HepG2 (cell line): ENCODE measurements at places on chromosomes 1 and 21. TPM values are rescaled to one million over a fixed set of nuclear protein-coding genes. Genes with fewer than 3 reads are reported as not detected.

The LYPD8 gene
- total RNA-seq = not detected in 2 replicates

The CELA3B gene
- total RNA-seq = not detected in 2 replicates

DNA sequence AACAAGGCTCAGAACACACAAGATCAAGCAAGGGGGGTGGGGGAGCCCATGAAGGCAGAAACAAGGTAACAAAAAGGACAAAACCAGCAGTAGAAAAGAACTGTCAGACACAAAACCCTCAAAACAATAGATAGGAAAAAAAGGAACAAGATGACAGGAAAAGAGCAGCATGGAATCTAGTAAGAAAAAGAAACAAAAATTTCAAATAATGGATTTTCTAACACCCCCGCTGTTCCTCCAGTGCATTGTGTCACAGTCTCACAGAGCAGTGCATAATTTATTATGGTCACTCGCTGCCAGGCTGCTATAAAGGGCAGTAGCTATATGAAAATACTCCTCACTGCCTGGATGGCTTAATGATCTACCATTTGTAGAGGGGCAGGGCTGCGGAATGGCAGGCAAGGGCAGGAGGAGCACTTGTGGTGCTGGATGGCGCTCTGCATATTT lies 567.9 kb downstream of the DPYD start:
- H3K4me1 ChIP-seq = no peaks in the 10 kb centered on the region
- no peaks in the 10 kb centered on the region for H3K27me3 ChIP-seq
- H3K4me3 ChIP-seq = no peak overlapping the region
- no peaks in the 10 kb centered on the region for H3K36me3 ChIP-seq

- H3K36me3 ChIP-seq = no peaks in the 10 kb centered on the region
- no peaks in the 10 kb centered on the region for H3K27me3 ChIP-seq
- no peak for DNase-seq
- no peak overlapping the region for H3K27ac ChIP-seq
- no peaks in the 10 kb centered on the region for H3K4me1 ChIP-seq
Measured at GRCh38 chr1:233654658-233655280, 40.9 kb downstream of the KCNK1 start.

DNA sequence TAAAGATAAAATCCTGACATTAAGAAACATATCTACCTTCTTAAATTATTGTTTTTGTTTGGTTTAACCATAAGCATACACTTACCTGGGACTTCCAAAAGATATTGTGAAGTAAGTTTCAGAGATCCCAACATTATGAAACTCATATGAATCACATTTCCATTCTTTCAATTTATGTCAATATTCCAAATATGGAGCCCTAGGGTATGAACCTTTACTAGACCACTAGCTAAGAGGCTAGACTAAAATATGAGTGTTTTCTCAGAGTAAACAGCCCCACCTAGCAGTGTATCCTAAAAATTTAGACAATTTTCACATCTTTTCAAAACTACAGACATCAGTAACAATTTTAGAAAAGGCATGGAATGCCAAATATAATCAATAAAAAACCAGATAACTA lies 24.4 kb downstream of the SCAF4 start:
- H3K27me3 ChIP-seq = no peaks in the 10 kb centered on the region
- no peak overlapping the region for H3K4me3 ChIP-seq
- no peak overlapping the region for H3K27ac ChIP-seq
- peaks cover 23% of the 10 kb centered on the region for H3K4me1 ChIP-seq

DNA sequence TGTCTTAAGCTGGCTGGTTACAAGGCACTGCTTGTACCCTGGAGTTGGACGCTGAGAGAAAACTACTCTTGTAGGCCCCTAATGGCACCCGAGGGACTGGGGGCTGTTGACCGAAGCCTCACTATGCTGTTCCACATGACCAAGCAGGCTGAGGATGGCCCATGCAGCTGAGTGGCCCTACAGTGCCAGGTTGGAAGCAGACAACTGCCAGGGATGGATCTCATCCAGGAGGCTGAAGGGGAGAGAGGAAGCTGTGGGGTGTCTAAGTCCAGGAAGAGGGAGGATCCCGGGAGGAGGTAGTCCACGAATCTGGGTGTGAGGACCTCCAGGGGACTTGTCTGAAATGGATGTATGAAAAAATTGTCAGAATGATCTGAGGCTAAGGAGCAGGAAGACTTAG lies 45.8 kb downstream of the FOXD2 start:
- H3K4me3 ChIP-seq = no peak overlapping the region
- H3K4me1 ChIP-seq = peaks cover 5% of the 10 kb centered on the region
- no peaks in the 10 kb centered on the region for H3K36me3 ChIP-seq
- DNase-seq = no peak
- no peak overlapping the region for H3K27ac ChIP-seq

GRCh38 chr1:32321712-32322291 lies 14.2 kb downstream of the MARCKSL1 start:
- peaks cover 12% of the 10 kb centered on the region for H3K36me3 ChIP-seq
- peaks cover 49% of the 10 kb centered on the region for H3K4me1 ChIP-seq
- no peaks in the 10 kb centered on the region for H3K27me3 ChIP-seq

DNA sequence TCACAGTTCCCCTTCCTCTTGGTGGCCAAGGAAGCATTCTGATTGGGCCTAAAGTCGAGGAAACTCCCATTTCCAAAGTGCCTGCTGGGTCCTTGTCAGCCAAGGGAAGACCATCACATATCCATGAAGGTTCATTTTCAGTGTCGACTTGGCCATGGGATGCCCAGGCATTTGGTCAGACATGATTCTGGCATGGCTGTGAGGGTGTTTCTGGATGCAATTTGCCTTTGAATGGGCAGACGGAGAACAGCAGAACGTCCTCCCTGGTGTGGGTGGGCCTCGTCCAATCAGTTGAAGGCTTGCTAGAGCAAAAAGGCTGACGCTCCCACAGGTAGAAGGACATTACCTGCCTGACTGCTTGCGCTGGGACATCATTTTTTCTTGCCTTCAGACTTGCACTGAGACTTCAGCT lies 48.3 kb upstream of the LBR start:
- no peak overlapping the region for H3K4me3 ChIP-seq
- peaks cover 3% of the 10 kb centered on the region; the same call in 1 of the 2 replicates for H3K27me3 ChIP-seq
- peaks cover 42% of the 10 kb centered on the region for H3K4me1 ChIP-seq
- no peak overlapping the region for H3K27ac ChIP-seq
- no peak for DNase-seq

GRCh38 chr1:18077657-18078215 lies 29.9 kb upstream of the IGSF21 start:
- DNase-seq = no peak
- H3K4me3 ChIP-seq = no peak overlapping the region
- no peak overlapping the region for H3K27ac ChIP-seq
- no peaks in the 10 kb centered on the region for H3K4me1 ChIP-seq

DNA sequence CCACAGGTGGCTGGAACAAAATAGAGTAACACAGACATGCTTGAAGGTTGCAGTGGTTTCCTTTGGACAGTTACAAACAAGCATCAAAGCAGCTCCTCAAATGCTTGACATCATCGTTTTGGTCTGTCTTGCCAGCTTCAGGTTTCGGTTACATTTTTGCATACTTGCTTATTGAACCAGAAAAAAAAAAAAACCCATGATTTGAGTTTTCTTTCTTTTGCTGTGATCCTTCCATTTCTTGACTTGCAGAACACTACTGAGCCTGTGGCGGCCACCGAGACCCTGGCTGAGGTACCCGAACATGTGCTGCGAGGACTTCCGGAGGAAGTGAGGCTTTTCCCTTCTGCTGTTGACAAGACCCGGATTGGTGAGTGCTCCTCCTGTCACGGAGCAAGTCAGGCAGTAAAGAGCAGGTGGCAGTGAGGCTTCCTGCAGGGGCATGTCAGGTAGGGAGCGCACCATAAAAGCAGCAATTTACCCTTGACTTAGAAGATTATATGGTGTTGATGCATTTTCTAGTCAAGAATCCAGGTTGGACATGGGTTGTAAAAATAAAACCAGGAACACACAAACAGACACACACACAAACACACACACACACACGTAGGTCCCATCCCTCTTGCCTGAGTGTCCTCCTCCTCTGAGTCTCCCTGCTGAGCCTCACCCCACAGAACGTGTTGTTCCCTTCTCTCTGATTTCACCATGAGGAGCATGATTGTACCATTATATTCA lies 30.9 kb downstream of the PRDM2 start:
- H3K27me3 ChIP-seq = peaks cover 48% of the 10 kb centered on the region
- no peak overlapping the region for H3K27ac ChIP-seq
- H3K4me1 ChIP-seq = no peaks in the 10 kb centered on the region
